Mesangial cell (primary cell): ENCODE measurements at places on chromosomes 13 and 19. TPM values are rescaled to one million over a fixed set of nuclear protein-coding genes. Genes with fewer than 3 reads are reported as not detected.

Gene PROZ
- not detected in 2 replicates for total RNA-seq

Gene ZNF491
- total RNA-seq, result 0.33 and 0.51 TPM in 2 replicates

Gene NCR1
- not detected in 2 replicates for total RNA-seq

Gene ERICH6B
- not detected in 2 replicates for total RNA-seq

Gene KIRREL2
- total RNA-seq, result under 0.01 and 0.16 TPM in 2 replicates

Gene CYP4F11
- not detected in 2 replicates for total RNA-seq

Gene STOML3
- not detected in 2 replicates for total RNA-seq

Gene CEACAM19
- 2.1 and 3.9 TPM in 2 replicates for total RNA-seq

Gene BICRA
- total RNA-seq, result 6.1 and 6.4 TPM in 2 replicates

Gene ZNF880
- 10.6 and 18.4 TPM in 2 replicates for total RNA-seq

Gene NLRP5
- not detected in 2 replicates for total RNA-seq

Gene ZNF208
- total RNA-seq, result under 0.01 and 0.13 TPM in 2 replicates

Gene RNF225
- total RNA-seq, result 0.13 TPM in 1 of 2 replicates, not detected in the other

Gene IZUMO2
- total RNA-seq, result not detected in 2 replicates

Gene B3GNT3
- 0.13 TPM in 1 of 2 replicates, not detected in the other for total RNA-seq

Gene SPACA4
- total RNA-seq, result not detected in 2 replicates

Gene ZNF420
- total RNA-seq, result 1.5 and 3.8 TPM in 2 replicates

Gene ZNF222
- total RNA-seq, result 1.6 and 3.4 TPM in 2 replicates

Gene TMEM59L
- 0.16 and 1.3 TPM in 2 replicates for total RNA-seq

Gene LMO7
- 64.7 and 65.7 TPM in 2 replicates for total RNA-seq

Gene KLK4
- not detected in 2 replicates for total RNA-seq

Gene ICAM3
- total RNA-seq, result 3.7 and 9.0 TPM in 2 replicates

Gene ZIC5
- under 0.01 TPM in 1 of 2 replicates, not detected in the other for total RNA-seq

Gene GPR4
- not detected in 2 replicates for total RNA-seq

Gene HTR2A
- total RNA-seq, result not detected in 2 replicates

Gene TUBA3C
- not detected in 2 replicates for total RNA-seq

Gene ICAM5
- 0.16 and 0.63 TPM in 2 replicates for total RNA-seq

Gene MCEMP1
- not detected in 2 replicates for total RNA-seq

Gene RXFP2
- not detected in 2 replicates for total RNA-seq

Gene ZNF865
- total RNA-seq, result 4.6 and 12.7 TPM in 2 replicates

Gene KLK1
- not detected in 2 replicates for total RNA-seq

Gene ACP7
- not detected in 2 replicates for total RNA-seq

Gene RHPN2
- total RNA-seq, result 11.1 and 23.7 TPM in 2 replicates

Gene SHISA7
- total RNA-seq, result under 0.01 TPM in 1 of 2 replicates, not detected in the other

Gene SCEL
- total RNA-seq, result 2.2 and 5.7 TPM in 2 replicates

Gene PODNL1
- 0.49 and 25.6 TPM in 2 replicates for total RNA-seq

Gene RNF113B
- total RNA-seq, result not detected in 2 replicates

Gene SPRY2
- 14.5 and 16.4 TPM in 2 replicates for total RNA-seq

Gene FOXO1
- 5.7 and 11.2 TPM in 2 replicates for total RNA-seq

Gene CBARP
- total RNA-seq, result 5.1 and 6.1 TPM in 2 replicates

Gene ANKRD24
- under 0.01 and 0.51 TPM in 2 replicates for total RNA-seq

Gene SERPINE3
- not detected in 2 replicates for total RNA-seq
